ENCODE measurements at places on chromosomes 12 and 14. TPM values are rescaled to one million over a fixed set of nuclear protein-coding genes. Genes with fewer than 3 reads are reported as not detected.

The MDM1 gene
- 10.9 TPM for total RNA-seq

- no peak for DNase-seq
Observed at GRCh38 chr12:47814539-47815170, 5.0 kb downstream of the HDAC7 start.

The LTB4R2 gene
- total RNA-seq: 7.8 TPM

The KLRG1 gene
- 1.6 TPM for total RNA-seq

The JAG2 gene
- 6.6 TPM for total RNA-seq

All from astrocyte (in vitro differentiated cells and primary cell).